GM10248 (cell line): ENCODE measurements at places on chromosomes 3 and 15.

DNA sequence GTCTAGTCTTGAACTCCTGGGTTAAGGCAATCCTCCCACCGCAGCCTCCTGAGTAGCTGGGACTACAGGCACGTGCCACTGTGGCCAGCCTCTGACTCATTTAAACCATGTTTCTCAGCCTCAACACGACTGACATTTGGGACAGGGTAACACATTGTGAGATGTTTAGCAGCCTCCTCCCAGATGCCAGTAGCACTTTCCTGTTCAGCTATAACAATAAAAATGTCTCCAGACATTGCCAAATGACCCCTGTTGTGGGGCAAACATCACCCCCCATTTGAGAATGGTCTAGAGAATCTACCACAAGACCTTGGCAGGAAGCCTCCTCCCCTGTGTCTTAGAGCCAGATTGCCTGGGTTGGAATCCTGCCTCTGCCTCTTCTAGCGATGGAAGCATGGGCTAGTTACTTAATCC is 8.4 kb downstream of the TMEM40 start:
- no peak for DNase-seq

- no peak for DNase-seq
Observed at GRCh38 chr15:57387564-57388076, 11.3 kb downstream of the CGNL1 start.

DNA sequence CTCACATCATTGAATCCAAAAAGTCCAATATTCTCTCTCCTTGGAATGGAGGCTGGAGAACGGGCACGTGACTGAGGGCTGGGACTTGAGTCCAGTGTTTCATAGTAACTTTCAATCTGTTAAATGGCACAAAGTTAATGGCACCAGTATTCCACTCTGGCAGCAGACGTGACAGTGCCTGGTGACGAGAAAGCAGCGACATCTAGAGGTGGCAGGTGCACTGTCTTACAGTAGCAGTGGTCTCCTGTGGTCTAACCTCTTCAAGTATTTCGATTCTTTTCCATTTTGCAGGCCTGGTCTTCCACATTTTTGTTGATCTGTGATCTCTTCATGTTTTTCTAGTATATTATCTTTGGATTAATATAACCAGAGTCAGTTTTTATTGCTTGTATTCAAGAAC is 107.1 kb downstream of the OXSM start:
- DNase-seq: peak; percentile 70

- no peak for DNase-seq
Observed at GRCh38 chr3:98587654-98588053, 5.8 kb downstream of the CPOX start.

DNA sequence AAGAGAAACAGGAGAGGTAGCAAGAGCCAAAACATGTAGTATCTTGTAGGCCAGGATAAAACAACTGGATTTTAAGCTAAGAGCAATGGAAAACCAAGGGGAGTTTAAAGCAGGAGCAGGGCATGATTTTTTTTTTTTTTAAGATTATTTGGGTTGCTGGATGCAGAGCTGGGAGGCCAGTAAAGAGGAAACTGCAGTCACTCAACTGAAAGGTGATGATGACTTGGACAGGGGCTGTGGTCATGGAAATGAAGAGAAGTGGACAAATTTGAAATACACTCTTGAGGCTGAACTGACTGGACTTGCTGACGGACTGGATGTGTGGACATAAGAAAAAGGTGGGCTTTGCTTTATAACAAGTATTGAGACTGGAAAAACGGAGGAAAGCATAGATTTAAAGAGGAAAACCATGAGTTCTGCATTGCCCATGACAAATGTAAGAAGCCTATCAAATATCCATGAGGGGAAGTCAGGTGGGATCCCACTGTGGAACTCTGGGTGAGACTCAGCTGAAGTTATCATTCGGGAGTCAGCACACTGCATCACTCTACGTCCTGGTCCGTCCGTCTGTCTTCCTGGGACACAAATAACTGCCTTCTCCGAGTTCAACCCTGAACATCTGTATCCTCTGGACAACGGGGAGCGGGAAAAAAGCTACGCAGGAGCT is 688 bp downstream of the XPC start:
- DNase-seq: no peak

DNA sequence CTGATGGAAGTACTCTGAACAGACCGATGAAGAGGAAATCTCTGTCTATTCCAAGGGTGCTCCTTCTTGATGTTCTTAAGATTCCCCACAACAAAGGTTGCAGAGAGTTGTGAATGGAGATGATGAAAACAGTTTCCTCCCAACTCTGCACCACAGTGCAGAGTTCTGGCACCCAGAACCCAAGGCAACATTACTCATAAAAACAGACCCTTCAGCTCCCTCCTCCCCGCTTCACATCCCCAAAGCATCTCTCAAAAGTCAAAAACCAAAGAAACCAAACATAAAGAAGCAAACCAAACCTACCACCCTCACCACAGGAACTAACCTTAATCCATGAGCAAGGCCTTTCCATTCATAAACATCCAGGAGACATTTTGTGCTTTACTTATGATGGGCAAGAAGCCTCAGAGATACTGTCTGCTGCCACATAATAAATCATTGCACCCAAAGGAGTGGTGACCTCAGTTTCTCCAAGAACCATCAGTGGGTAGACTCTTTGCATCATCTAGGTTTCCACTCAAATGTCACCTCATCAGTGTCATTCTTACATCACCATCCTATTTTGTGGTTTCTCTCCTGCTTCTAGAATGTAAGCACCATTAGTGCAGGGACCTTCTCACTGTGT is 13.2 kb downstream of the PCOLCE2 start:
- DNase-seq: no peak

- no peak for DNase-seq
Observed at GRCh38 chr15:35858707-35859106, 312.7 kb upstream of the DPH6 start.

DNA sequence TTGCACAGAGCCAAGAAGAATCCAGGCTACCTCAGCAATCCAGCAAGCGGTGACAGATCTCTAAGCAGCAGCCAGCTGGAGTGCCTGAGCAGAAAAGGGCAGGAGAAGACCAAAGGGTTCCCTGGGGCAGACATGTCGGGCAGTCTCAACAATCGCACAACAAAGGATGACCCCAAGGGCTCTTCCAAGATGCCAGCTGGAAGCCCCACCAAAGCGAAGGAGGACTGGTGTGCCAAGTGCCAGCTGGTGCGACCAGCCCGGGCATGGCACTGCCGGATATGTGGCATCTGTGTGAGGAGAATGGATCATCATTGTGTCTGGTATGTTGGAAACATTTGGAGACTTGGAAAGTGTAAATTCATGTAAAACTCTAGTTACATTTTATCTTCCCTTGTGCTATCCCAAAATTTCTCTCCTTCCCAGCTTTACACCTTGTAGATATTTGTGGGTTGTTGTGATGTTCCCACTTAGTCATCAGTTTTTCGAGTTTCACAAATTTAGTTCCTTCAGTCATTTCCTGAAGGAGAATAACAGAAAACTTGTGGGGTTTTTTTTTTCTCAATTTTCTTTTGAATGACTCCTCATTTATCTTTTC is 6.4 kb downstream of the ZDHHC23 start:
- DNase-seq: no peak

GRCh38 chr3:7433073-7433472 is 572.2 kb downstream of the GRM7 start:
- no peak for DNase-seq

DNA sequence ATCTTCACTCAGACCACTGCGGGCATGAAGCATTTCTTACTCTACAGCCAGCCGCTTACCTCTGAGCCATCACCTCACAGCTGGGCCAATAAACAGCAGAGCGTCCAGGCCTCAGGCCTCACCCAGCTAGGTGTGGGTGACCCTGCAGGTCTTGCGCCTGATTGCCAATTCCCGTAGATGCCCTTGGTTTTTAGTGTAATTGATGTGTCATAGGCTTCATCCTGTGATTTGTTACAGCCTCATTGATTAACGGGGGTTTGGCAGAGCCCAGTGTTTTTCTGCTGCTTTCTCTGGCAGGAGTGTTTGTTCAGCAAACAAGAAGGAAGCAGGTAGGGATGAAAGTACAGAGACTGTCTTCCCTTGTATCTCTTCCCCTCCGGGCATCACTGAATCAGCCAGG is 49.6 kb upstream of the BNIP2 start:
- no peak for DNase-seq

DNA sequence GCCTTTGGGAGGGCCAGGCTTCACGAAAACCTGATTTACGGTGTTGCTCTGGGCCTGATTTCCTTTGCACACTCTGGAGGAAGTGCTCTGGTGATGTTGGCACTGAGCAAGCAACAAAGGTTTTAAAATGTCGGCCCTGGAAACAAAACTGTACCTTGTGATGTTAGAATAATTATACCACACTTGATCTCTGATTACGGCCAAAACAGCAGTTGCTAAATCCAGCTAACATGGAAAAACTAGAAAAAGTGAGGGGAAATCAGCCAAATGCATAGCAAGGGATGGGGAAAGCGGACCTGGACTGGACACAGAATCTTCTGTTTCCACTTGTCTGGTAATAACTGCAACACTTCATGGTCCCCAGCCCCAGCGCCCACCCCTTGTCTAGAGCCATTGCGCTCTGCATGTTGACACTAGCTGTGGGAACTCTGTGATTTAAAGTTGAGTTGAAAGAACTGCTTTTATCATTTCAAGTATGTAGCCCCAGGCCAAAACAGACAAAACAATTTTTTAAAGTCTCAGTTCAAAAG is 120.1 kb downstream of the VGLL4 start:
- DNase-seq: no peak

- DNase-seq: no peak
Observed at GRCh38 chr15:87369269-87369668, 887.3 kb downstream of the NTRK3 start.

GRCh38 chr15:58467121-58467721 is 35.4 kb downstream of the LIPC start:
- no peak for DNase-seq

- no peak for DNase-seq
Observed at GRCh38 chr3:194422188-194422587, 23.1 kb upstream of the GP5 start.

DNA sequence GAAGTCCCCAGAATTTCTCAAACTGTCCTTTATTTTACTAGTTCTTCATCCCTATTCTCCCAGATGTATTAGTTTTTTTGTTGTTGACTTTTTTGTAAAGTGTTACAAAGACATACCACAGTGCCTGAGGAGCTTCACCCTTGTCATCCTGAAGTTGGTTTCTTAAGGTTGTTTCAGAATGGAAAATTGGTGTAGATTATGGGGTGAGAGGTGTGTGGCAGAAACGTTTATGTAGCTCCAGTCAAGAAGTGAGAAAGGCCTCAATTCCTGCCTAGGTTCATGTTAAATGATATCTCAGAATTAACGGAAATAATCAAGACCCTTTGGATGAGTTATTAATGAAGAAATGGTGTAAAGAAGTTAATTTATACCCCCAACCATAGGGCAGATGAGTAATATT is 6.8 kb downstream of the EDEM1 start:
- no peak for DNase-seq

DNA sequence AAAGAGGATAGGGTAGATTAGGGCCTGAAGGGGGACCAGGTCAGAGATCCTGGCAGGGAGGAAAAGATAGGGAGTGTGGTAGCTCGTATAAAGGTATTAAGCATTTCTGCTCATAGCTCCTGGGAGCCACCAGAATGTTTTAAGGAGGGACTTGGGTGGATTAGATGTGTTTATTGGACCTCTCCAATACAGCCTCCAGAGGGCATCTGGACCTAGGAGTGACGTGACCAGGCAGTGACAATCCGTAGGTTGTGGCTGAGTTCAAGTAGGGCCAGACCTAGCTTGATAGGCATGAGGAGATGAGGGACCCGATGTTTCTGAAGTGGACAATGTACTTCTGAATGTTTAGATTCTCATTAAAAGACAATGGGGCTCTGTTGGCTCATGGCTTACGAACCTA is 435.2 kb downstream of the MCTP2 start:
- no peak for DNase-seq

- DNase-seq: no peak
Observed at GRCh38 chr3:195748661-195749060, 27.9 kb downstream of the MUC20 start.

- DNase-seq: no peak
Observed at GRCh38 chr15:98395974-98396610, 252.2 kb upstream of the IGF1R start.

- no peak for DNase-seq
Observed at GRCh38 chr3:18732474-18732873, 307.3 kb upstream of the SATB1 start.

DNA sequence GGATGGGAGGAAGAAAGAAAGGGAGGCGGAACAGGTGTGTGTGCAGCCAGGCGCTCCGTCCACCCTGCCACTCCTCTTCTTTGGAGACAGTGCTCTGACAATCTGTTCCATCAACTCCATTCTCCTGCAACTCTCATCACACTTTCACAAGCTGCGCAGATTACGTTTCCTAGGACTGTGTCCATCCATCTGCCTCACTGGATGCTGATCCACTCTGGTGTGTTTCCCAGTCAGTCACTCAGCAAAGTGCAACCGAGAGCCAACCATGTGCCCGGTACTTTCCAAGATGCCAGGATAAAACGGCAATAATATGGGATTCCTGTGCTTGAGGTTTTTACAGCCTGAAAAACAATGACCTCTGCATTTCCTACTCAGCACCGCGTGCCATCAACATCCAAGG is 59.6 kb downstream of the SLC12A8 start:
- no peak for DNase-seq
